ENCODE measurements at places on chromosomes 11 and 22. TPM values are rescaled to one million over a fixed set of nuclear protein-coding genes. Genes with fewer than 3 reads are reported as not detected.
A peak's percentile ranks its signal among the peaks of the same experiment; 100 is the strongest.

Gene RGL4
- 0.21 TPM for total RNA-seq

Gene NRXN2
- not detected for total RNA-seq

Gene CARD10
- 5.2 TPM for total RNA-seq

Gene SHANK2
- not detected for total RNA-seq

Gene MS4A18
- not detected for total RNA-seq

Gene PRR33
- 3.1 TPM for total RNA-seq

Gene A4GALT
- 102 TPM for total RNA-seq

Gene BAIAP2L2
- 0.25 TPM for total RNA-seq

Gene DKK3
- total RNA-seq: 824 TPM

Gene FOLH1
- not detected for total RNA-seq

Gene TEX12
- not detected for total RNA-seq

Gene TMPRSS5
- 0.55 TPM for total RNA-seq

Gene DCDC1
- total RNA-seq: not detected

- H3K4me1 ChIP-seq: peaks cover 3% of the 10 kb centered on the region
- H3K4me3 ChIP-seq: no peak overlapping the region
- H3K36me3 ChIP-seq: no peaks in the 10 kb centered on the region
- no peak overlapping the region for H3K27ac ChIP-seq
- H3K27me3 ChIP-seq: no peaks in the 10 kb centered on the region
- no peak for DNase-seq
These were observed 15.3 kb upstream of the CAPN5 start for GRCh38 chr11:77051511-77051910.

GRCh38 chr11:19444231-19444630 is 203.5 kb upstream of the E2F8 start:
- H3K4me1 ChIP-seq: no peaks in the 10 kb centered on the region
- no peaks in the 10 kb centered on the region for H3K36me3 ChIP-seq
- H3K27me3 ChIP-seq: no peaks in the 10 kb centered on the region

DNA sequence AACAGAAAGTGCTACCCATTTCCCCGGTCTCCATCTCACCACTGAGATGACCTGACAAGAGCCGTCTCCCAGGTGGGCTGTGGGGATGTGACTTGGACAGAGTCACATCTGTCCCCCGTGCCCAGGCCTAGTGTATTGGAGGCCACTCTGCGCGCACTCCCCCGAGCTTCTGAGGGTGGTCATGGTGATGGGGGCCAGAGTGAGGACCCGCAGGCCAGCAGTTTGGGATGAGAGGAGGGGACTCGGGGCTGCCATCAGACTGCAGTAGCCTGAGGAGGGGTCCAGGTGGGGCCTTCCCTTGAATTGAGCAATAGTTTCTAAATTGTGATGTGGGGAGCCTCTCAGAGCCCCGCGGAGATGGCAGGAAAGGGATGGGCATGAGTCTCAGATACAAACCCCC is 852.6 kb downstream of the TBC1D22A start:
- DNase-seq: no peak
- no peaks in the 10 kb centered on the region for H3K4me1 ChIP-seq
- peaks cover 21% of the 10 kb centered on the region for H3K27me3 ChIP-seq

DNA sequence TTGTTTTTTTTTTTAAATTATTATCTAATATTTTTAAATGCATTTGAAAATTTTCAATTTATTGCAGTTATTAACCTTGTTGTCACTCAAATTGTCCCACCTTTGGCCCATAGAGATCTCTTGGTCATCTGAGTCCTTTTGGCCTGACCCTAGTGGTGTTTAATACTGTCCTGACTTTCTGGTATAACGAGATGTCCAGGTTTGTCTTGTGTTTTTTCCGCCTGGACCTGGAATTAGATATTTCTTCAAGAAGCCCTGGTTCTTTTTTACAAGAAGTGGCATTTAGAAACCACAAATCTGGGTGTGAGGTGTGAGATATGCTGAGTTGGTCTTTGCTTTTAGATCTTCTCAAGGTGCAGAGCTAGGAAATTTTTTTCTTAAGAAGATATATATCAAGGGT is 38.1 kb downstream of the LRRC32 start:
- no peaks in the 10 kb centered on the region for H3K27me3 ChIP-seq
- DNase-seq: no peak
- H3K27ac ChIP-seq: no peak overlapping the region
- H3K4me3 ChIP-seq: no peak overlapping the region
- peaks cover 45% of the 10 kb centered on the region for H3K4me1 ChIP-seq

- H3K27me3 ChIP-seq: no peaks in the 10 kb centered on the region
- H3K36me3 ChIP-seq: no peaks in the 10 kb centered on the region
- DNase-seq: no peak
- no peak overlapping the region for H3K27ac ChIP-seq
These were observed 3.8 kb downstream of the CSNK2A3 start for GRCh38 chr11:11349106-11349825.

- H3K27ac ChIP-seq: no peak overlapping the region
- peaks cover 32% of the 10 kb centered on the region for H3K36me3 ChIP-seq
- no peak for DNase-seq
- H3K27me3 ChIP-seq: no peaks in the 10 kb centered on the region
- H3K4me1 ChIP-seq: peaks cover 14% of the 10 kb centered on the region
- peak overlapping the region; percentile 7 for H3K4me3 ChIP-seq
These were observed 19.3 kb downstream of the TREH start for GRCh38 chr11:118659953-118660680.

- no peaks in the 10 kb centered on the region for H3K36me3 ChIP-seq
- H3K27me3 ChIP-seq: no peaks in the 10 kb centered on the region
- no peak for DNase-seq
- H3K4me1 ChIP-seq: no peaks in the 10 kb centered on the region
- H3K27ac ChIP-seq: peak overlapping the region; percentile 21
- no peak overlapping the region for H3K4me3 ChIP-seq
These were observed 29.1 kb upstream of the LMO2 start for GRCh38 chr11:33920838-33921613.

- no peak for DNase-seq
- H3K27ac ChIP-seq: peak overlapping the region; percentile 54
- H3K4me1 ChIP-seq: no peaks in the 10 kb centered on the region
- H3K27me3 ChIP-seq: no peaks in the 10 kb centered on the region
- H3K4me3 ChIP-seq: no peak overlapping the region
- peaks cover 15% of the 10 kb centered on the region for H3K36me3 ChIP-seq
These were observed 20.5 kb downstream of the COA4 start for GRCh38 chr11:73856031-73856567.

DNA sequence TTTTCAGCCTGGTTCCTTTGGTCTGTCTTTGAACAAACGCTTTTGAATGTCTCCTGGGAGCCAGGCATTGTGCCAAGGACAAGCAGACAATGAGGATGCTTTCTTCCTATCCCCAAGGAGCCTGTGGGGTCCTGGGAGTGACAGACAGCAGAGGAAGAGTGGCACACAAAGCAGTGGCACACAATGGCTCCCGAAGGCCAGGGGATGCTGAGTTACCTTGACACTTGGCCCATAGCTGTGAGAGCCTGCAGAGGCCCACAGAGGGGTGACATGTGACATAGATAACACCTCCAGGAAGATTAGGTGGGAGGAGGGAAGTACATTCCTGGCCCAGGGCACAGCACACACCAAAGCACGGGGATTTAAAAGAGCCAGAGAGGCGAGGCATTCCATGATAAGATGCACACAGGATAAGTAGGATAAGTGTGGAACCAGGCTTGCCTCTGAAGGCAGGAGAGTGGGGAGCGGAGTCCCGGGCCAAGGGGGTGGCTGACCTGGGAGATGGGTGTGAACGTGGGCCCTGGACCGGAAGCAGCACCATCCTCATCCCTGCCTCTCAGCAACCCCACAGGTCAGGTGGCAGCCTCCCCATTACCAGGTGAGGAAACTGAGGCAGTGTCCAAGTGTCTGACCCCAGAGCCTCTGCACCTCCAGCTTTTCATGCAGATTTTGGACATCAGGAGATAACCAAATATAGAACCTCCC is 6.3 kb downstream of the UPB1 start:
- H3K27me3 ChIP-seq: no peaks in the 10 kb centered on the region
- H3K36me3 ChIP-seq: no peaks in the 10 kb centered on the region
- H3K4me3 ChIP-seq: no peak overlapping the region

- peaks cover 14% of the 10 kb centered on the region for H3K4me1 ChIP-seq
- H3K36me3 ChIP-seq: no peaks in the 10 kb centered on the region
- DNase-seq: no peak
- H3K27ac ChIP-seq: no peak overlapping the region
These were observed 102.9 kb downstream of the ADAMTS15 start for GRCh38 chr11:130551388-130551787.

DNA sequence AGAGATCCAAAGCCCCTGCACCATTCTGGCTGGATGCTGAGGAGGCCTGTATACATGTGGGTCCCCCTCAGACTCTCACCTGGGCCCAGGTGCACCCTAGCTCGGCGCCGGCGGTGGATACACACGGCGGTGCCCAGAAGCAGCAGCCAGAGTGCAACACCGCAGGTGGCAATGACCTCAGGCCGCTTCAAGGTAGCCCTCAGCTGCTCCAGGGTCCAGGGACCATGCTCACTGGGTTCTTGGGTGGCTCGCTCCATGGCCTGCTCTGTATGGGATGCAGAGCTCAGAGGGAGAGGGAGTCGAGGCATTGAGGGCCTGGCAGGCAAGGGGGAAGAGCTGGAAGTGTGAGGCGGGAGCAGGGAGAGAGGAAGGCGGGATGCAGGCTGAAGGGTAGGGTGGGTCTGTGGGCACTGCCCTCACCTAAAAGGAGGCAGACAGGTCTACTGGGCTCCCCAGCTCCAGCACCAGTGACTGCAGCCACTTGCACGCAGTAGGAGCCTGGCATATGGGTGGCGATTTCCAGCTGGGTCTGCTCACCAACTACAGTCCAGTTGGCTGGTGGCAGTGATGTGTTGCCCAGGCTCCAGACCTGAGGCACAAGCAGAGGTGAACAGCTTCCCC is 3.8 kb downstream of the ROBO4 start:
- H3K27me3 ChIP-seq: no peaks in the 10 kb centered on the region
- H3K4me3 ChIP-seq: no peak overlapping the region
- DNase-seq: peak; percentile 15

GRCh38 chr11:64863391-64864060 is 14.9 kb downstream of the EHD1 start:
- H3K4me3 ChIP-seq: no peak overlapping the region
- peak; percentile 71 for DNase-seq
- H3K27ac ChIP-seq: peak overlapping the region; percentile 90
- no peaks in the 10 kb centered on the region for H3K27me3 ChIP-seq

GRCh38 chr22:50082961-50083461 is 2.2 kb downstream of the MLC1 start:
- DNase-seq: no peak
- H3K36me3 ChIP-seq: no peaks in the 10 kb centered on the region
- H3K27ac ChIP-seq: no peak overlapping the region
- peaks cover 17% of the 10 kb centered on the region for H3K27me3 ChIP-seq
- H3K4me3 ChIP-seq: no peak overlapping the region
- no peaks in the 10 kb centered on the region for H3K4me1 ChIP-seq

- no peaks in the 10 kb centered on the region for H3K4me1 ChIP-seq
- H3K36me3 ChIP-seq: no peaks in the 10 kb centered on the region
- H3K27ac ChIP-seq: no peak overlapping the region
- no peak for DNase-seq
- H3K4me3 ChIP-seq: no peak overlapping the region
These were observed 11.5 kb upstream of the CRKL start for GRCh38 chr22:20905415-20906386.

GRCh38 chr11:128796270-128796669 is 70.8 kb downstream of the KCNJ1 start:
- H3K36me3 ChIP-seq: no peaks in the 10 kb centered on the region
- no peak overlapping the region for H3K27ac ChIP-seq
- no peak for DNase-seq
- H3K27me3 ChIP-seq: no peaks in the 10 kb centered on the region
- H3K4me3 ChIP-seq: no peak overlapping the region
- no peaks in the 10 kb centered on the region for H3K4me1 ChIP-seq

- no peaks in the 10 kb centered on the region for H3K27me3 ChIP-seq
- no peak for DNase-seq
- no peak overlapping the region for H3K4me3 ChIP-seq
- H3K27ac ChIP-seq: no peak overlapping the region
These were observed 10.8 kb downstream of the RIBC2 start for GRCh38 chr22:45424241-45424731.

DNA sequence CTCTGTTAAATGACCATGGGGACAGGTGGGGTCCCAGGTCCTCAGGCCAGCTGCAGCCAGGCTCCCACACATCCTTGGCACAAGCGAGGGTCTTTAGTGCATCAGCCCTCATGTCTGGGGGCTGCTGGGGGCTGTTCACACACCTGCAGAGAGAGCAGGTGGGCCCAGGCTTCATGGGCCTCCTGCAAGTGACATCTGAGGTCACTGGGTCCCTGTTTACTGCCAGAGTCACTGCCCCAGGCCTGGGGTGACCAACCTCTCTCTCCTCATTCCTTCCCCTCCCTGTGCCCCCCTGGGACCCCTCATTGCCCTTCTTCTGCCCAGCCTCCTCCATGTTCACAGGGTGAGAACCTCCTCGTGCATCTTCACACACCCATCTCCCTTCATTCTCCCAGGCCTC is 92.4 kb downstream of the RTL6 start:
- H3K4me1 ChIP-seq: no peaks in the 10 kb centered on the region
- H3K36me3 ChIP-seq: no peaks in the 10 kb centered on the region
- H3K4me3 ChIP-seq: no peak overlapping the region

DNA sequence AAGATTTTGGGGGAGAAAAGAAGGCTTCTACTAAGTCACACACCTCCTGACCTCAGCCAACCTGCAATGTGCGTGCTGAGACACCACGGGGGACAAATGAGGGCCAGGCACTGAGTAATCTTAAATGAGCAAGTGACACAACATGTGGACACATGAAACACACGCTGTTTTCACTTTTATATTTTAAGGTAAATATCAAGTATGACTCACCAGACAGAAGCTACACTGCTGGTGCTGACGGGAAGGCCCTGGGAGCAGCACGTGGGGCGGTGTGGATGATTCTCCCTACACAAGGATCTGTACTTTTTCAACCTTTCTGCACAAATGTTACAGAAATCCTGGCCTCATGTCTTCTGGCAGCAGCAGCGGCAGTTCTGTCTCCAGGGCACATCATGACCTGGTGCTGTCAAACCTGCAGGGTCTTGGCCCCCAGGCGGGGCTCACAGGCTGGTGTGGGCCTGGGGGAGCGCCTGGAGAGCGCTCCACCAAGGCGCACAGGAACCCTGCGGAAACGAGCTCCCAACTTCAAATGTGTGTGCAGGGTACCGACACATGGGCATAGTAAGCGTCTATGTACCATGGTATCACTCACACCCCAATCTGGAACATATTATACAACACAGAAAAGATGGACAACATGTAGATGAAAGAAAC is 61.7 kb downstream of the DGCR2 start:
- H3K36me3 ChIP-seq: peaks cover 9% of the 10 kb centered on the region
- no peak overlapping the region for H3K27ac ChIP-seq
- no peaks in the 10 kb centered on the region for H3K27me3 ChIP-seq
- no peak overlapping the region for H3K4me3 ChIP-seq
- DNase-seq: no peak

- DNase-seq: no peak
- H3K4me3 ChIP-seq: no peak overlapping the region
- no peaks in the 10 kb centered on the region for H3K36me3 ChIP-seq
- H3K27me3 ChIP-seq: no peaks in the 10 kb centered on the region
- H3K27ac ChIP-seq: no peak overlapping the region
- no peaks in the 10 kb centered on the region for H3K4me1 ChIP-seq
These were observed 62.2 kb downstream of the MYEOV start for GRCh38 chr11:69355959-69356702.

DNA sequence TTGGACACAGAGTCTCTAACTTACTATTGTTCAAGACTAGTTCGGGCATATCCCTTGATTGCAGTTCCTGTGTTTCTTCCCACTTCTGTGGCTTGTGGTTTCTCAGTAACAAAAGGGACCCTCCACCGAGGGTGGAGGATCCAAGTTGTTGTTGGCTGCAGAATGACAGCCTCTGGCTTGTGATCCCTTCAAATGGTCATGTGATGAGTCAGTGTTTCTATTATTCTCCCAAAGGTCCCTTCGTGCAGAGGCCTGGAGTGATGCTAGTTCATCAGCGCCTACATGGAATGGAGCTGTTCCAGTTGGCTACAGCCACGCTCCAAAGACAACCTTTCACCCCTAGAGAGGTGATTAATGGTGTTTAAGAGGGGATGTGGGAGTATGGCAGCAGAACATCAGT is 2.6 kb upstream of the VWCE start:
- H3K4me1 ChIP-seq: peaks cover 33% of the 10 kb centered on the region
- peak; percentile 33 for DNase-seq
- peak overlapping the region; percentile 30 for H3K27ac ChIP-seq
- H3K36me3 ChIP-seq: peaks cover 42% of the 10 kb centered on the region

Data from heart left ventricle (tissue), 16 donors.